ENCODE measurements at places on chromosomes 5 and 9.

GRCh38 chr5:55187370-55187769 lies 14.4 kb upstream of the CDC20B start:
- no peak for DNase-seq

- DNase-seq = no peak
Measured at GRCh38 chr9:96020300-96020791, 144.9 kb downstream of the ERCC6L2 start.

- DNase-seq = peak; percentile 8
Measured at GRCh38 chr5:123921193-123921592, 409.2 kb downstream of the CSNK1G3 start.

DNA sequence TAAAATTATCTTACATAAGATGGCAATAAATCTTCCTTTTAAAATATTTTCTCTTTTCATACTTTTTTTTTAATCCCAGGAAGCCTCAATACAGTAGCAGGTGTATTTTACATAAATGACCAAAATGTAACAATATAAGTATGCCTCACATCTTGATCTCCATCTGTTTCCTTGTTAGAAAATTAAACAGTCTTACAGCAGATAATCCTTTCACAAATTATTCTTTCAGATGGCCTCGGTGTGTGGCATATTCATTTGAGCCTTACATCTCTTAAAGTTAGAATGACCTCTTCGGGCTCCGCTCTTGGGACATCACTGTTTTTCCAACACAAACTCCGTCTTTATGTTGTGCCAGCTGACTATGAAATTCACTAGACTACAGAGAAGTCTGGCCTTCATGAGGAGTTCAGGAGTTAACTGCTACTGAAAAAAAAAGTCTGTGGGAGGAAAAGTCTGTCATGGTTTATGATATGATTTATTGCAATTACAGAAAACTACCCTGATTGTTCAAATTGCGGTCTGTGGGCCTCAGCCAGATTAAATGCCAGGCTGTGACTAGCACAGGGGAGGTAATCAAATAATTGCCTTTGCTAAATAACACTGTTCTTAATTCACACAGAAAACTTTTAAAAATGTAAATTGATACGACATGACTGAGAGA lies 292.9 kb upstream of the PUM3 start:
- peak; percentile 58 for DNase-seq

DNA sequence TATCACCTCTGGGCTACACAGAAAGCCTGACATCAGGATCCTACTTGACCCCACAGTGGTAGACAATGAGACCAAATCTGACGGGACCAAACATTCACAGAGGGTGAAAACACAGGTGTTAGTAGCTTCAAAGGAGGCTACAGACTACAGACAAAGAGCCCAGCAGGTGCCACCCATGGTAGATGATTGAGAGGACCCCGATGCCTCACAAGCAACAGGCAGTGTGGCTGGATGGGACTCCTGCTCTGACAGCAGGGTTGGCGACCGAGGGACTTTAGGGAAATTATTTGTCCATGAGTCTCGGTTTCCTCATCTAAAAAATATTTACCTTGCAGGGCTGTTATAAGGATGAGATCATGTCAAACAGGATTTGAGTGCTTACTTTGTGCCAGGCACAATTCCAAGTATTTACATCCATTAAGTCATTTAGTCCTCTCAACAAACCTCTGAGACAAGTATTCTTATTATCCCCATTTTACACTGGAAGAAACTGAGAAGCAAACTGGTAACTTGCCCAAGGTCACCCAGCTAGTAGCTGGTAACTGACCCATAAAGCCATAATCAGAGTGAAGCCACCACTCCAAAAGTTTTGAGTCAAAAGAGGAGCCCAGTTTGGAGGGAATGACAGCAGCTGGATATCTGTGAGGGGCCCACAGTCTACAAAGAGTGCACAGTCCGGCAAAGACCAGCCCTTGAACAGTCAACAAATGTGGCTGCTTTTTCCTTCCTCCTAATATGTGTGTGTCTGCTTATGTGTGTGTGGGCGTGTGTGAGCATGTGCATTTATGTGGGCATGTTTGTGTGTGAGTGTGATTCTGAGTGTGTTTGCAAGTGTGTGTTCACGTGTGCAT lies 502.0 kb downstream of the BNC2 start:
- peak; percentile 84 for DNase-seq

Measured in fibroblast of skin of right biceps (primary cell).